ENCODE measurements at places on chromosomes 2 and 18. TPM values are rescaled to one million over a fixed set of nuclear protein-coding genes. Genes with fewer than 3 reads are reported as not detected.

Gene SH3BP4
- total RNA-seq = 52.9 TPM

Gene ITGB6
- total RNA-seq = 302 TPM

Gene IL36RN
- not detected for total RNA-seq

Gene EFHD1
- total RNA-seq = 129 TPM

Gene COL3A1
- total RNA-seq = 138 TPM

Gene UGT1A3
- 0.57 TPM for total RNA-seq

Gene RGPD3
- 0.19 TPM for total RNA-seq

Gene SAG
- not detected for total RNA-seq

- H3K27ac ChIP-seq = no peak overlapping the region
- H3K36me3 ChIP-seq = no peaks in the 10 kb centered on the region
- DNase-seq = no peak
Measured at GRCh38 chr2:98378901-98379300, 32.6 kb downstream of the CNGA3 start.

DNA sequence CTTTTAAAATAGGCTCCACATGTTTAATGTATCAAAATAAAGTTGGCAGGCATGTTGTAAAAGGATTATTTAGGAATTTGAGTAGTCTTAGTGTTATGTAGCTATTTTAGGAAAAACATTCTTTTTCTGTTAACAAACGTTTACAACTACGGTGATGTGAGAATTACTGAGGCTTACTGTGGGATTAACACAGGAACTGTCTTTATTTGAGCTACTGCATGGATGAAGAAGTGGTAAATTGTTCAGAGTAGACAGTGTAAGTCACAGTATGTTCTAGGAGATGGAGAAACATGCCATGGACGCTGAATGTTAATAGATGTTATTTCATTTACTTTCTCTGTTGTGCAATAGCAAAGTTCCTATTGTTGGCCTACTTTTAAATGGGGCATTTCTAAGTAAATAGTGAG lies 1.6 kb downstream of the PPM1B start:
- H3K27me3 ChIP-seq = no peaks in the 10 kb centered on the region
- peak overlapping the region; percentile 92 for H3K27ac ChIP-seq
- H3K4me1 ChIP-seq = peaks cover 10% of the 10 kb centered on the region
- DNase-seq = no peak
- H3K4me3 ChIP-seq = peak overlapping the region; percentile 89

GRCh38 chr2:237603718-237604362 lies 13.3 kb upstream of the RAB17 start:
- no peaks in the 10 kb centered on the region for H3K36me3 ChIP-seq
- H3K4me1 ChIP-seq = peaks cover 6% of the 10 kb centered on the region
- no peak overlapping the region for H3K4me3 ChIP-seq

DNA sequence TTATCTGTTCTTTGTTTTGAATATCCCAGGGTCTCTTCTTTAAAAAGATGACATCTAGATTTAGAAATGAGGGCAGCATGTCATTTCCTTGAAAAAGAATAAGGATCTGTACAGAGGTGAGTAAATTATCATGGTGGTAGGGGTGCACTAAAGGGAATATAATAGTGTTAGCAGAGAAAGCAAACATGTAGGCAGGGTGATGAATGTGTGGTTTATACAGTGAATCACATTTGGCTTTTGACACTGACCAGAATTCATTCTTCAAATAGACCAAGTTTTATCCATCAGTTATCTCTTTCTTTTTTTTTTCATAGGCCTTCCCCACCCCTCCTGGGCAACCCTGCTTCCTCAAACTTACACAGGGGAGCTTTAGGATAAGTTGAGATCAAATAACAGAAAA lies 184.5 kb upstream of the LRP1B start:
- no peak for DNase-seq
- H3K27ac ChIP-seq = no peak overlapping the region
- H3K4me1 ChIP-seq = no peaks in the 10 kb centered on the region
- no peaks in the 10 kb centered on the region for H3K36me3 ChIP-seq

DNA sequence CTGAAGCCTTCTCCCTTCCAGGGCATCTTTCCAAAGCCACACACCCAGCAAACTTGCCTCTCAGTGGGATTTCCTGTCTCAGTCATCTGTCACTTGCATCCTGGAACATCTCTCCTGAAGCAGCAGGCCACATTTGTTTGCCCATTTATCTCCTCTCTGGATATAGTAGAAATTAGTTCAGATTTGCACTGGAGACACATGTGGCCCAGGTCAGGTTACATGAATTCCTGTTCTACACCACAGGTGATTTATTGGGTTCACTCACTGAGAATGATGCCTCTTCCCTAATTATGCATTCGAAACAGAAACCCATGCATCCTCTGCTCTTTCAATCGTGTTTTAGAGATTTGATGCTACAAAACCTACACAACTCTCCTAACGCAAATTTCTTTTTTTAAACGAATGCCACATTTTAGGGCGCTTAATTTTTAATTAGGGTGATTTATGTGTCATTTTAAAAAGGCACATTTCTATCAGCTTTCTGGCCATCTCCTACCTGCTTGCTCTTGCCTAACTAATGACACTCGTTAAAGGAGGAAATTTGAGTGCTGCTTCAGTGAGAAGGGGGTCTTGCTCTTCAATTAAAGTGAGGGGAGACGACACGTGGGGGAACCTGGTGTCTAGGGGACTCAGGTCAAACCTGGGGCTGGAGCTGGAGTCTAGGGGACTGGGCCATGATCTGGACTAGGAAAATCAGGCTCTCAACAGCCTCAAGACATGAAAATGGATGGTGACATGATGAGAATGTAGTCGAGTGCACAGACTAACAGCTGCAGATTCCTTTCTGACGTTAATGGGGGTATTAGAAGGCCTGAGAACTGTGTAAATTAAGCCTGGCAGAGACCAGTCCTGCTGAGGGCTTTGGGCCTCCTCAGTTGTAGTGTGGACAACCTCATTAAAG lies 221.4 kb downstream of the CLIP4 start:
- H3K4me1 ChIP-seq = no peaks in the 10 kb centered on the region
- H3K36me3 ChIP-seq = no peaks in the 10 kb centered on the region
- no peak for DNase-seq

DNA sequence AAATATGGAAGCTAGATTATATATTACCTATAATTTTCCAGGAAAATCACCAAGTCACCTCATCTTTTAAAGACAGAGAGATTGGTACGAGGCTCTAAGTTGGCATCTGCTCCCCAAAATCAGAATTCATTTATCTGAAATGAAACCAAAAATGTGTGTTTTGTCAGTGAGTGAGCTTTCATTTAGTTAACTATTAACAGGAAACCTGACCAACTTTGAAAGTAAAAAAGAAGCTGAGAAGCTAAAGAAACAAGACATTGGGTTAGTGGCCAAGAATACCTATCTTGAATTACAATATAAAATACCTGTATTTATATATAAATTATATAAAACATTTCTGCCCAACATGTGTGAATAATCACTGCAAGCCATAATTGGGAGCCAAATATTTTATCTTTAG lies 1.9 kb downstream of the MPPE1 start:
- H3K4me1 ChIP-seq = peaks cover 10% of the 10 kb centered on the region
- no peak overlapping the region for H3K4me3 ChIP-seq
- peaks cover 7% of the 10 kb centered on the region for H3K36me3 ChIP-seq
- DNase-seq = no peak
- H3K27me3 ChIP-seq = no peaks in the 10 kb centered on the region
- no peak overlapping the region for H3K27ac ChIP-seq

DNA sequence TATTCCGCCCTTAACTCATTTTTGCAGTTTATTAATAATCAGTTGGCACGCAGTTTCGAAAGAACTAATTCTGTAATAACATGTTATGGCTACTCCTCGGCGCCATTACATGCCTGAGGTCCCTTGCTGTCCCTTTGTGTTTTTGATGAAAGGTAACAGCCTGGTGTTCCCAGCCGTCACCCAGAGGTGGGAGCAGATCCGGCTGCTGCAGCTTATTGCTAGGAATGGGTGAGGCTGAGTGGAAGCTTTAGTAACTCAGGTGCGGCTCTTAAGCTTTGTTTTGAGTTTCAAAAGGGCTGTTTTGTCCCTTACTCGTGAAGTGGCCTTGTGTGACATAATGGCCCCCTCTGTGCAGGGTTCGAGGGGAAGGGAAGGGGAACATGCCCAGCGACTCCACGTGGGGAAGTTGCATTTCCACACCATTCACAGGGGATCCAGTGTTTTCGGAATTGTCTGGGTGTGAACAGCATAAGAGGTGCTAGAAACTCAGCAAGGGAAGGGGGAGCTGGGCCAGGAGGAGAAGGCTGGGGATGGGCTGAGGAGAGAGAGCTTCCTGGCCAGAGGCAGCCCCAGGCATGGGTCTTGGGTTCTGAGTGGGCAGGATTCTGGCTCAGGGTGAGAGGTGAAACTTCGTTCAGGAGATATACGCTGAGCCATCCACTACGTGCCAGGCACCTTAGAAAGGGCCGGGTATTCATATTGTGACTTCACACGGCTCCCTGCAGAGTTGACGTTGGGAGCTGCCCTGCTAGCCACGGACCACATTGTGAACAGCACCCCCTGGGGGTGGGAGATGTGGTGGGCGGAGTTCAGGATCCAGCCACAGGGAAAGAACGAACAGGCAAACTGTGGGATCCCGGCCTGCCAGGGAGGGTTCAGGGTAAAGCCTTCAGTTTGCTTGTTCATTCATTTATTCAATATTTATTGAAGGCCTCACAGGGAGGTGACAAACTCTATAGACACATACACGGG lies 84.4 kb downstream of the TGOLN2 start:
- H3K27me3 ChIP-seq = no peaks in the 10 kb centered on the region
- H3K4me3 ChIP-seq = no peak overlapping the region
- H3K4me1 ChIP-seq = peaks cover 16% of the 10 kb centered on the region
- no peaks in the 10 kb centered on the region for H3K36me3 ChIP-seq
- H3K27ac ChIP-seq = no peak overlapping the region

DNA sequence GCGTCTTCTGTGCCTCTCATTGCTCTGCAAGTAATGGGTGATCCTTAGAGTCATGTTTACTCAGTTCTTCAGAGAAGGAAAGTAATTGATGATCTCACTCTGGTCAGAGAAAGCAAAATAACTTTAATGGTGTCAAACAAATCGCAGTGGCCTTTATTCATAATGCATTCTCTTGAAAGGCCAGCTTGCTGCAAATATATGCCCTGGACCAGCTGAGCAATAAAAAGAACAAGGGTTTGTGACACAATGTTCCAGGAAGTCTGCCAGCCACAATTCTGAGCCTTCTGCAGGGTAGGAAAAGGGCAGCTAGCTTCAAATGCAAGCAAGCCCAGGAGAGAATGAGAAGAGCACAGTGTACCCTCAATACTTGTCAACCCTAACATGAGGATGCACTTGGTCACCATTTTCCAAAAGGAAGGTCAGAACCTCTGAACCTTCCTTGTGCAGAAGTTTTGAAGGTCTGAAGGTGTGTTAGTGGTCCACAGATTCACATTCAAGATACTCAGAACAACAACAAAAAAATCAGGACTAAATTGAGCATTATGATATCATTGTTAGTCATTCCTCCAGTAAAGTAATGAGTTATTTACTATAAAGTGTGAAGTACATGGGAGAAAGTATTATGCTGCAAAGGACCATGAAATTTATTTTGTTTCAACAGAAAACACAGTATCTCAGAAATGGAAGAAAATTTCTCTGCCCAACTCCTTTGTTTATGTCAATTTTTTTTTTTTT lies 355.6 kb downstream of the PAX3 start:
- DNase-seq = peak; percentile 71
- no peak overlapping the region for H3K4me3 ChIP-seq
- no peaks in the 10 kb centered on the region for H3K27me3 ChIP-seq
- no peaks in the 10 kb centered on the region for H3K4me1 ChIP-seq
- no peak overlapping the region for H3K27ac ChIP-seq
- no peaks in the 10 kb centered on the region for H3K36me3 ChIP-seq

DNA sequence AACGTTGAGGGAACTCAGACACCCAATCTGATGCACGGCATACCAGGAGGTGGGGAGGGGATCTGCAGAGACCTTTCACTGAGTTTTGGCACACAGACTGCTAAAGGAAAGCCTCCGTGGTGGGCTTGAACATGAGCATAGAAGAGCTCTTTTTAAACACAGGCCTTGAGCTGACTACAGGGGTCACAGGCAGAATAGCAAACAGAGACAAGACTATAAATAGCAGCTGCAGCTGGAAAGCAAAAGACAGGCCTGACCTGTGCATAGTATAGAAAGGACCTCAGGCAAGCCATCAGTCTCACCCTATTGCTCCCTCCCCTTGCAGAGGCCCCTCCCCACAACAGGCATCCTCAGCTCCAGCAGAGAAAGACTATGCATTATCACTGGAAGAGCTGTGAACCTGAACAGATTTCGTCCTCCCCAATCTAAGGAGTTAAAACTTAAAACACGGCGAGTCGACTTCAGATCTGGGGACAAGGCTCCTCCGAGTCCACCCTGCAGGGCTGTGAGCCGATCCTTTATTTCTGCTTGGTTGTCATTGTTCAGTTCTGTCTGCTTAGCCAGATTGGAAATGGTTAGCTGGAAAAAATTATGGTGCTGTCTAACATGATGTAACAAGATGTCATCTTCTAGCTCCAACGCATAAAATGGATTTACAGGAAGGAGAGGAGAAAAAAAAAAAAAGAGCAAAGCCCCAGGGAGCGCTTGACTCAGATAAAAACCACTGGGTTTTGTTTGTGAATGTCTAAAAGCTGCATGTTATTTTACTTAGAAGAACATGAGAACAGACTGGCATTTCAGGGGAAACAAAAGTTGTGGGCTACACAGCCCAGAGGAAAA lies 25.2 kb upstream of the LCLAT1 start:
- peaks cover 4% of the 10 kb centered on the region for H3K4me1 ChIP-seq
- peak; percentile 60 for DNase-seq
- H3K27me3 ChIP-seq = no peaks in the 10 kb centered on the region

- H3K4me1 ChIP-seq = no peaks in the 10 kb centered on the region
- no peak overlapping the region for H3K27ac ChIP-seq
- no peak overlapping the region for H3K4me3 ChIP-seq
- peaks cover 9% of the 10 kb centered on the region for H3K36me3 ChIP-seq
Measured at GRCh38 chr2:202762556-202762955, 109.0 kb downstream of the ICA1L start.

DNA sequence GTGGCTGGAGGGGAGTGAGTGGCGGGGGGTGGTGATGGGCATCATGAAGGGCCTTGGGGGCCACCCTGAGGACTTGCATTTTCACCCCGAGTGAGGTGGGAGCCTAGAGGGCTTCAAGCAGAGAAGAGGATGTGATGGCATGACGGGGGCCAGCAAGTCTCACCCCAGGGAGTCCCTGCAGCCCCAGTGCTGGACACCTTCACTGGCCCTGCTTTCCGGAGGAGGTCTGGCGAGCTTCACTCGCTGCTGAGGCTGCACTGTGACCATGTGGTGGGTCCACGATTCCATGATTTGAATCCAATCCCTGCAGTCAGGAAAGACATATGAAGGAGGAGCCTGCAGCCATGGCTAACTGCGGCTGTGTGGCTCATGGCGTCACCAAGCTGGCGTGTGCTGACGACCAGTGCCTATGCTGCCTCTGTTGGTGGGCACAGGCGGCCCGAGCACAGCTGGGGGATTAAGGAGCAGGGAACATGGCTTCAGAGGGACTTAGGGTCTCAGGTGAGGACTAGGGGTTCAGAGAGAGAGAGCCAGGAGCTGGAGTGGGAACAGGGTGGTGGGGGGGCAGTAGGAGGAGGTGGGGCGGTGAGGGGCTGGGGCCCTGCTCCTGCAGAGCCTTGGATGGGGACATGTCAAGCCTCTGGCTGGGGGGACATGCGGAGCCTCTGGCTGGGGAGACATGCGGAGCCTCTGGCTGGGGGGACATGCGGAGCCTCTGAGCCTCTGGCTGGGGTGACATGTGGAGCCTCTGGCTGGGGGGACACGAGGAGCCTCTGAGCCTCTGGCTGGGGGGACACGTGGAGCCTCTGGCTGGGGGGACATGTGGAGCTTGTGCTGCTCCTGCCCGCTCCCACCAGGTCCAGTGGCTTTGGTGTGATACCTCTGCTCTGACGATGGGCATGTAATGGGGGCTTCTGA lies 3.6 kb downstream of the ZAP70 start:
- no peaks in the 10 kb centered on the region for H3K27me3 ChIP-seq
- no peak overlapping the region for H3K27ac ChIP-seq
- H3K4me1 ChIP-seq = no peaks in the 10 kb centered on the region
- peak; percentile 67 for DNase-seq
- H3K4me3 ChIP-seq = no peak overlapping the region
- no peaks in the 10 kb centered on the region for H3K36me3 ChIP-seq
